Amniotic stem cell (primary cell): ENCODE measurements at places on chromosomes 11 and 22.

GRCh38 chr11:14144934-14145333, 182.4 kb downstream of the SPON1 start:
- no peak for DNase-seq

DNA sequence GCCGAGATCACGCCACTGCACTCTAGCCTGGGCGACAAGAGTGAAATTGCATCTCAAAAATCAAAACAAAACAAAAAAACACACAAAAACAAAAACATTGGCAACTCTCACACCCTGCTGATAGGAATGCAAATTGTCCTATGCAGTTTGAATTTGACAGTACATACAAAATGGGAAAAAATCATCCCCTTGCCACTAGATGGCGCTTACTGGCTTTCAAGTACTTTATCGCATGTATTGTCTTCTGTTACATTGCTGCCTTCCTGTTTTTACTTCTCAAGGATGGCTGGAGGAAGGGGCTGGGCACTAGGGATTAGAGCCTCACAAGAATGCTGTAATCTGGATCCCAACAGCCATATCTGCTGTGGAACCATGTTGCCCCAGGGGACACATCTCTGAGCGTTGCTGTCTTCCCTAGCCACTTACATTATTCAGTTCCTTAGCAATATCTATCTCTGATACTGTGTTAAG, 59.4 kb upstream of the A4GALT start:
- DNase-seq: peak; percentile 74

DNA sequence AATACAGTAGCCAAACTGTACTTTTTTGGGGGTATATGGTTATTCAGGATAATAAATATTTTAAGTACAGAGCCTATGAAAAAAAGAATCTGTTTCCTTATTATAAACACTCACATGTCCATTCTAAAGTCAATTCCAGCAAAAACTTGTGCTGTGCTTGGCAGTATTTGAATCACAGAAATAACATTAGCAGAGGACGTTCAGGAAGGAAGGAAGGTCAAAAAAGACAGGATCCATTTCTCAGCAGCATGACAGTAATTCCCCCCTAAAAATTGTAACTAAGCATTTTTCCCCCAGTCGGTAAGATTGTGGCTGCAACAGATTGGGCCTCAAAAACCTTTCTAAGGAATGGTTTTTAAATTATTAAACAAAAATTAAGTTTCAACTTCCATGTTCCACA, 124.8 kb downstream of the ATG16L2 start:
- no peak for DNase-seq

- no peak for DNase-seq
Observed at GRCh38 chr11:40202589-40203270, 1256.7 kb downstream of the LRRC4C start.

- DNase-seq: no peak
Observed at GRCh38 chr11:7520011-7520942, 6.5 kb downstream of the PPFIBP2 start.

GRCh38 chr11:73141309-73142127, 600 bp downstream of the FCHSD2 start:
- DNase-seq: peak; percentile 28
